Islet precursor cell (in vitro differentiated cells): ENCODE measurements at places on chromosomes 11 and 22.

- DNase-seq, result no peak
Observed at GRCh38 chr22:41478891-41479521, 10.1 kb downstream of the ACO2 start.

DNA sequence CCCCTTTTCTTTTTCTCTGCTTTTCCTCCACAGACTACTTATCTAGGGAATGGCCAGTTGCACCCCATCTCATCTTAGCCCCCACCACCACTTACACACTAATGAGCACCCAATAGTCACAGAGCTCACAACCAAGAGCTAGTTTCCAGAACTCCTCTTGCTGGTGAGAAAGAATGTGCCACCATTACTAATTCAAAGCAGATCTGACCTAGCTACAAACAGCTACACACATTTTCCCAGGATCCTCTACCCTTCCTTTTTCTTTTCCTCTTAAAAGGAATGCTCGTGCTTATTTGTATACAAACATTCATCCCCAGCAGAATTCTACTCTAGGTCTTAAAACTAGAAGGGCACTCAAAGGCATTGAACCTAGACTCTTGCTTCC lies 136.8 kb downstream of the CD44 start:
- DNase-seq, result no peak

DNA sequence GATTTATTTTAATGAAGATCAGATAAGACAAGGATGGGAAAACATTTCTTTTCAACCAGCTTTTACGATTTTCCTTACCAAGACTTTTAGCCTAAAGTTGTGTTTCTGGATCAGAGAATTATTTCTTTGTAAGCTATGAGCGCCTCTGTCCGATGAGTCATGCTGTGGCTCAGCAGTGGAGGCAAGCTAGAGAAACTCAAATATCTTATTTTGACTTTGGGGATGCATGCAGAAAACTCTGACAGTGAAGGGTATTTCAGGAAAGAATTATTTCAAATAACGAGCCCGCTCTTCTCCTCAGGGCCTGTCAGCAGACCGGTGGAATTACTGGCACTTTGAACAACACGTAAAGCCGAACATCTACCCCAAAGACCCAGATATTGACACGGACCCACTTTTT lies 77.9 kb upstream of the OR5AK2 start:
- no peak for DNase-seq

DNA sequence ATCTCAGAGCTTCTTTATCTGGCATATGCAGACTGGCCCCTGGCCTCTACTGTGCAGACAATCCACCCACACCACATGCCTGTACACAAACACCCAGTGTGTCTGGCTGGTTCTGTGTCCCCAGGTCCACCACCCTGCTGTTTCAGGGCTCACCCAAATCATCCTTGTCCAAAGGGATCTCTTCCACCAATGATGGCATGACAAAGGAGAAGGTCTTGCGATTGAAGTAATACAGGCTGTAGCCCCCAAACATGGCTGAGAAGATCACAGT lies 1.7 kb downstream of the SLC37A4 start:
- no peak for DNase-seq

DNA sequence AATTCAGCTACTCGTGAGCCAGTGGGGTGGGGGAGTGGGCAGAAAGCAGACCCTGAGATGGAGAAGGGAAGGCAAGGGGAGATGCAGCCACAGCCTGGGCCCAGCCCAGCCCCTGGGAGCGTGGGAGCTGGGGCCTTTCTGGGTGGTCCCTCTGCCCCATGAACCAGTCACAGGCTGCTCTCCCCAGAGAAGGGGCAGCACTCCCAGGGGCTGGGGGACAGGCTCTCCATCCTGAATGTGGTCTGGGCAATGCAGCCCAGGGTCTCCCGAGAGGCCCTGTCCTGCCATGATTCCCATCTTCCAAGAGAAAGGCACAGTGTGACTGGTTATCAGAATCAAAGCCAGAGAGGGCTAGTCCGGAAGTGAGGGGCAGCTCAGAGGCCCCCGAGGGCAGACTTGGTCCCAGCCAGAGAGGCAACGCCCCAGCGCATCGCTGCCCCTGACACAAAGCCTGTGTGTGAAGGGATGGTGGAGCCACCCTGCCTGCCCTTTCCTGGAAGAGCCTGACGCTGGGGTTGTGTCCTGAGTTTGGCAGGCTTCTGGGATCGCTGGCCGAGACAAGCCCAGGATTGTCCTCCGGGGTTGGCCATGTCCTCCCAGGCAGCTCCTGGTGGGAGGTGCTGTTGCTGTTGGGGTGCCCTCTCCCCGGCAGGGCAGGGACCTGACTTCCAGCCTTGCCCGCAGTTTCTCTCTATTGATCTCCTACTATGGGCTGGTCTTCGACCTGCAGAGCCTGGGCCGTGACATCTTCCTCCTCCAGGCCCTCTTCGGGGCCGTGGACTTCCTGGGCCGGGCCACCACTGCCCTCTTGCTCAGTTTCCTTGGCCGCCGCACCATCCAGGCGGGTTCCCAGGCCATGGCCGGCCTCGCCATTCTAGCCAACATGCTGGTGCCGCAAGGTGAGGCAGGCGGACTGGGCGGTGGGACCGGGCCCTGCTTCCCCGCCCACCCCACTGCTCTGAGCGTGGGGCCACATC lies 23.8 kb upstream of the SLC22A12 start:
- DNase-seq, result peak; percentile 63

DNA sequence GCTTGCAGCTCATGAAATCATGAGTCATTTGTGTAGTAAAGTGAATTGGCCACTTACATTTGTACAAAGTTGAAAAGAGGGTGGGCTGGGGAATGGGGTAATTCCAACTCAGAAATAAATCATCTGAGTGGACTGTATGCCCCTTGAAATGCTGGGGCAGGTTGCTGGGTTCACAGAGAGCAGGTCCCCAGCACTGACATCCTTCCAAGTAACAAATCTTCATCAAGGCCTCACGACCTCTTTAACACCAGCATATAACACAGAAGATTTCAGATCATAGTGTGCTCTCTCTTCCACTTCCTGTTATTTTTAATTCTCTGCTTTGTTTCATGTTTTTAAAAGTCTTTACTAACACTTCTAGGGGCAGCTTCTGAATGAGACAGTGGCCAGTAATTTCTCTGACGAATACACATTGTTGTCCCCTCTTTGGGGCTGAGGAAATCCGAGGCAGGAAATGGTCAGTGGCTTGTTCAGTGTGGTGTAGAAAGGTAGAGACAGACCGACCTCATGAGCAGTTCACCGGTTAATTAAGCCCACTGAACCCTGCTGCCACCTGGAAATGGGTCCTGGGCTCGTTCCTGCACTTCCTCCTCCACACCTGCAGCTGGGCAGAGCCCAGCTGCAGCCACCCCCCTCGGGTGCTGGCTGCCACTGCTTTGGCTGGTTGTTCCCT lies 127.7 kb downstream of the MAML2 start:
- DNase-seq, result no peak

DNA sequence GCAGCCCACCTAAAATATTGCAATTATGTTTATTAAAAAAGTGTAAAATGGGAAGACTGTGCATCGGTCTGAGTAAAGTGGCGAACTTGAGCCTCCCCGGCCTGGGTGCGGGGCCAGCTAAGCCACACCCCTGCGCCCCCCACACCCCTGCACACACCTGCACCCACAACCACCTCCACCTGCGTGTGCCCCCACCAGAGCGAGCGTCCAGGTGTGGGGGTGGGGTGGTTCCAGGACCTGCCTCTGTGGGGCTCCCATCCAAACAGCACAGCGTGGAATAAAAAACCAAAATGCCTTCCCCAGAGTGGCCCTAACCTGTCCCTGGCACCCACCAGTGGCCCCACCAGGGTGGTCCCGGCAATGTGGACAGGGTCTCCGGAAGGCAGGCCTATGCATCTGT lies 30.1 kb upstream of the CARS1 start:
- DNase-seq, result no peak

GRCh38 chr22:27413702-27414101 lies 387.9 kb downstream of the MN1 start:
- DNase-seq, result no peak

DNA sequence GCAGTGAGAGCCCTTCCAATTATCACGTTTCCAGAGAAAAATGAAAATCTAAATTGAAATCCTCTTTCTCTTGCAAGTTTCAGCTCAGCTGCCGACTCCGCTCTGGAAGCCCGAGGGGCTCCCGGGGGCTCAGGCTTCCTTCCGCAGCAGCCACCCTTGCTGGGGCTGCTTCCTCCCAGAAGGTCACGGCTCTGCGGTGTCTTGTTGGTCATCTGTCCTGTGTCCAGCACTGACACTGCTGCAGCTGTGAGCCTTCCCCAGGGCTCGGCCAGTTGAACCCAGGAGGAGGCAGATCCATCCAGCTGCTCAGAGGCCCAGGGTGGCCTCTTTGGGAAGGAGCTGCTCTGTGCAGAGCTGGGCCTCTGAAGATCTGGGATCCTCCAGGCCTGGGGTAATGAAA lies 1337.2 kb downstream of the TBC1D22A start:
- DNase-seq, result peak; percentile 40

DNA sequence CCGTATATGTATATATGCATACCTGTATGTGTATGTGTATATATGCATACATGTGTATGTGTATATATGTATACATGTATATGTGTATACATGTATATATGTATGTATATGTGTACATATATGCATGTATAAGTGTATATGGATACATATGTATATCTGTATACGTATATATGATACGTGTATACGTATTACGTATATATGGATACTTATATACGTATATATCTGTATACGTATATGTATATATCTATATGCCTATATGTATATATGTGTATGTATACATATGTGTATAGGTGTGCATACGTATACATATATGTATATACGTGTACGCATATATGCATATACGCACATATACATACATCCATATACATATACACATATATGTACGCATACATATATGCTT lies 681.6 kb upstream of the ANO3 start:
- DNase-seq, result no peak

DNA sequence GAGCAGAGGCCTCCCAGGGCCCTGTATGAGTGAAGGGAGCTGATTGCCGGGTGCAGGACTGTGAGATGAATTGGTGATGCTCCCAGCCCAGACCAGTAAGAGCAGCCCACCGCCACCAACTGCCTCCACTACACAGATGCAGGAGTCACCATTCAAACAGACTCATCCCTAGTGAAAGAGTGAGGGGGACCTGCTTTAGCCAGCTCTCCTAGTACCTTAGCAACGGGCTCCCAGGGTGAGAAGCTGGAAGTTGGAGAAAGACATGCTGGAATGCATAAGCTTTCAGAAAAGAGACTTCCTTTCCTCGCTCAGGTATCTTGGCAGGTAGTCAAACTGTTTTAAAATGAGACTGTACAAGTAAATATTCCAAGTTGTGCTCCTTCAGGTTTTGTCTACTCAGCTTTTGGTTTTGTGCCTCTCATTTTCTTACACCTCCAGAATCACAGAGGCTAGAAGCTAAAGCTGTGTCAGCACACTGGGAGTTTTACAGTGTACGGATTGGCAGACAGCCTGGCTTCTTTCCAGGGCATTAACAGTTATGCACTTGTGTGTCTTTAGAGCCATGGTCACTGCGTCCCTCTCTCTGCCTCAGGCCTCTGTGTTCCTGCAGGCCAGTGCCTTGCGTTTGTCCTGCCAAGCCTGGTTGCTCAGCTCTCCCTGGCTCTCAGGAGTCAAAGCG lies 146.2 kb downstream of the ATXN10 start:
- no peak for DNase-seq

DNA sequence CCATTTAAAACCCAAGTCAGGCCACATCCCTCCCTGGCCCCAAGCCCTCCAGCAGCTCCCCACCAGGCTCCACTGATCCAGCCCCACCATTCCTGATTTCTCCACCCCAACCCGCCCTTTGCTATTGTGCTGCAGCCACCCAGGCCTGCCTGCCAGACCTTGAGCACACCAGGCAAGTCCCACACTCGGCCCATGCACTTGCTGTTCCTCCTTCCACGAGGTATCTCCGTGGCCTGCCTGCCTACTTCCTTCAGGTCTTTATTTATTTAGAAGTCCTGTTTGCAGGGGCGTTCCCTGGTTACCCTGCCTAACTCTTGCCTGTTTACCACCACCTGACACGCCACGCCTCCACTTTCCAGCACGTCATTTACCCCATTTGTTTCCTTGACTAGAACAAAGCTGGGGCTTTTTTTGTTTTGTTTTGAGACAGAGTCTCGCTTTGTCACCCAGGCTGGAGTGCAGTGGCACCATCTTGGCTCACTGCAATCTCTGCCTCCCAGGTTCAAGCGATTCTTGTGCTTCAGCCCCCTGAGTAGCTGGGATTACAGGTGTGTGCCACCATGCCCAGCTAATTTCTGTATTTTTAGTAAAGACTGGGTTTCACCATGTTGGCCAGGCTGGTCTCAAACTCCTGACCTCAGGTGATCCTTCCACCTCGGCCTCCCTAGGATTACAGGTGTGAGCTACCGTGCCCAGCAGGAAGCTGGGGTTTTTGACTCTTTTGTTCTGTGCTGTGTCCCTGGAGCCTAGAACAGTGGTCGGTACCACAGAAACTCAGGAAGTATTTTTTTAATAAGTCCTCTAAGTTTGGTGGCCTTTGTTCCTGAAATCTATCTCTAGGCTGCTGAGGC lies 6.7 kb downstream of the CENPM start:
- DNase-seq, result peak; percentile 54

DNA sequence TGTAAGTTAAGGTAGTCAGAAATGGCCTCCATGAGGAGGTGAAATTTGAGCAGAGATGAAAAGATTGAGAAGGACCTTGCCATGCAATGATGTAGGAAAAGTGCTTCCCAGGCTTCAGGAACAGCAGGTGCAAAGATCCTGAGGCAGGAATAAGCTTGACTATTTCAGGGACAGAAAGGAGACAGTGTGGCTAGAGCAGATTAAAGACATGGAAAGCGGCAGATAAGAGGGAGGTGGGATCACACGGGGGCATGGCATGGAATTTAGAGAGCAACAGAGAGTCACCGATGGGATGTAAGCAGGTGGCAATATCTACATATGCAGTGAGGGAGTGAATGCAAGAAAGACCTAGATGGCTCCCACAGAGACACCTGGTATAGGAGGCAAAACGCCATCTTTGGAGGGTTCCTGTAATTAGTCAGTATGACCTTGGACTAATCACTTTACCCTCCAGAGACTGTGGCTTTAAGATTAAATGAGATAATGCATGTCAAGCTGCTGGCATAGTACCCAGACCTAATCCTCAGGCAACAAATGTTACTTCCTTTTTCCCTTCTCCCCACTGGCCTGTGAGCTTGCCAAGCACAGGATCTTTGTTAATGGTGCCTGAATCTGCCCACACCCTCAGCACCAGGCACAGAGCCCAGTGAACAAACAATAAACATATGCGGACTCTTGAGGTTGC lies 24.6 kb upstream of the ACER3 start:
- DNase-seq, result no peak

GRCh38 chr11:127474766-127475165 lies 474.2 kb upstream of the KIRREL3 start:
- no peak for DNase-seq

DNA sequence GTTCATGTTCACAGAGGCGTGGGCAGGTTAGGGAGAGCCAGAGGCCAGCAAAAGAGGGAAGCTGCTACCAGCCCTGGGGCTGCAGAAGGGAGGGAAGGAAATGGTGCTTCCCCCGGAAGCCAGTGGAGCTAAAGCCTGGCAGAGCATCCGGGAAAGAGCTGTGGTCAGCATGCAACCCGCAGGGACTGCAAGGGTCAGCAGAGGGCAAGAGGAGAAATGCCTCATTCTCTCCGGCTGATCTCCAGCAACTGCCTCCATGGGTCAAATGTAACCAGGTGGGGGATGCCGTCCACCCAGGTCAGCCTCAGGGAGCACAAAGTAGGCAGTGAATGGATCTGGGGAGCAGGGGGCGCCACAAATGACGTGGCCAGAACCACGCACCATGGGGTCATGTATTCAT lies 36.9 kb upstream of the PRR5 start:
- no peak for DNase-seq
